NCI-H1417 treated with DMSO at 0.1 percent for 48 hours (cell line): ENCODE measurements at places on chromosomes 12 and 14.

GRCh38 chr14:54465654-54466053 lies 23.1 kb downstream of the GMFB start:
- no peak for DNase-seq

DNA sequence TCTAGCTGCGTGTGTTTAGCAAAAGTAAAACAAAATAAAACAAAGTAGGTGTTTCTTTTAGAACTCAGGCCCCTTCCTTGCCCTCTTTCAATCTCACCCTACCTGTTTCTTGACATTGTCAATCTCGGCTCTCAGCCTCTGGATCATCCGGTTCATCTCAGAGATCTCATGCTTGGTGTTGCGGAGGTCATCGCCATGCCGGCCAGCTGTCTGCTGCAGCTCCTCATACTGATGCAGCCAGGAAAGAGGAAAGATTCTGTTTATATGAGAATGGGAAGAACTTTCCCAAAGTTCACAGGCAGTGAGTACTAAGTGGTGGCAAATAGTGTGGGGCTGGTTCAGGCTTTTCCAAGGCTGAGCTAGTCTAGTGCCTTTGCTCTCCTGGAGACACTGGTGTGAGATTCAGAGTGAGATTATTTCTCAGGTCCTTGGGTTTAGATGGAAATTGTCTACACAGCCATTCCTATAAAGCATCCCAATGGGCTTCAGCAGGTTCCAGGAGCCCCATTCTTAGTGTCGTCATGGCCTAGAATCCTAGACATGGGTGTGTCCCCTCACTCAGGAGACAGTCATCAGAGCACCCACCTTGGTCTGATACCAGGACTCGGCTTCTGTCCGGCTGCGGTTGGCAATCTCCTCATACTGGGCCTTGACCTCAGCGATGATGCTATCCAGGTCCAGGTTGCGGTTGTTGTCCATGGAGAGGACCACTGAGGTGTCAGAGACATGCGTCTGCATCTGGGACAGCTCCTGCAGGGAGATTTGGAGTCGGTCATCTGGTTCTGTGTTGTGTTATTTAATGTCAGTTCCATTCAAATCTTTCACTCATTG lies 3.0 kb downstream of the KRT5 start:
- DNase-seq, result no peak

- DNase-seq, result no peak
These were observed 33.1 kb upstream of the COL2A1 start for GRCh38 chr12:48037267-48037915.

DNA sequence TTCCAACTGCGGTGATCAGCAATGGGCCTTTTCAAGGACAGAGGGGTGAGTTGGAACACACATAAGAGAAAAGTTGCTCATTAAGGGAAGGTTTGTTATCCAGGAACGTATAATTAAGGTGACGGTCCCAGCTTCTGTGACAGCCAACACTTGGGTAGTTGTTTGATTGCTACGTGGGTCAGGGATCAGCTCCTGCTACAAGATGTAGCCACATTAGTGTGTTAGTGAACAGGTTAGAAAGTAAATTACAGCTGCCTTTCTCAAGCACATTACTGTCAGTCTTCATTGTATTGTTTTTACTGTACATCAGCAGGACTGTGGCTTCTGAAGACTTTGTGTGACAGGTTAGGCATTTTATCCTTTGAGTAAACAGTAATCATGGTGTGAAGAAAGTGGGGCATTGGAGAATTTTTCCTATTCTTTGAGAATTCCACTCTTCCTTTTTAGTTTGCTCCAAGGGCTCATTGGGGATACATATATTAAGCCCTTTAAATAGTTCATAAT lies 230.5 kb downstream of the EGLN3 start:
- peak; percentile 6 for DNase-seq

GRCh38 chr14:89807892-89808291 lies 146.6 kb downstream of the EFCAB11 start:
- no peak for DNase-seq

DNA sequence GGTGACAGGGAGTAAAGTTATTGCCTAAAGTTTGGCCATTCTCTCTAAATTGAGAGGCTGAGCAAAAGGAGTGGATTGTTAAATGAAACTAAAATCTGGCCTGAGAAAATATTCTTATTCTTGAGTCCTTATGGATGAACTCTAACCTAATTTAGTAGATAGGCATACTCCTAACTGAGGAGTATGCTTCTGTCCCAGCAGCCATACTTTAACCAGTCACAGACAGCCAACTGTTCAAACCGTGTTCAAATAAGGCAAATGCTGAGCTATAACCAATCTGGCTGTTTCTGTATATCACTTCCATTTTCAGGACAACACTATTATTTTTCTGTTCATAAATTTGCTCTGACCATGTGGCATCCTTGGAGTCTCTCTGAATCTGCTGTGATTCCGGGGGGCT lies 75.9 kb upstream of the RERGL start:
- DNase-seq, result no peak

DNA sequence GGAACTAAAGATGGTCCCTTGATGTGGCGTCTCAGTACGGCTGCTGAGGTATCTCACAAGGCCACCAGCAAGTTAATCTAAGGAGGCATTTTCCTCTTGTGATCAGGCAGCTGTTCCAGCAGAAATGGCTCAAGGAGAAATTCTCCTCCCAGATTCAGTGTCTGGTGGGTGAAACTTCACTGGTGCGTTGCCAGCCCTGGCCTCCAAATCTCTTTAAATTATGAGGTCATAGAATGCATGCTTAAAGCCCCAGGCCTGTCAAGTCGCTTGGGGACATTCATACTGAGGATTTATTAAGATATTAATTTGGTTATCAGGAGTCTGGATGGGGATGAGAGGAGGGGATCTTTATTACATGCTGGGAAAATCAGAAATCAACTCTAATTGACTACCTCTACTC lies 72.9 kb downstream of the PPP2R5C start:
- no peak for DNase-seq

DNA sequence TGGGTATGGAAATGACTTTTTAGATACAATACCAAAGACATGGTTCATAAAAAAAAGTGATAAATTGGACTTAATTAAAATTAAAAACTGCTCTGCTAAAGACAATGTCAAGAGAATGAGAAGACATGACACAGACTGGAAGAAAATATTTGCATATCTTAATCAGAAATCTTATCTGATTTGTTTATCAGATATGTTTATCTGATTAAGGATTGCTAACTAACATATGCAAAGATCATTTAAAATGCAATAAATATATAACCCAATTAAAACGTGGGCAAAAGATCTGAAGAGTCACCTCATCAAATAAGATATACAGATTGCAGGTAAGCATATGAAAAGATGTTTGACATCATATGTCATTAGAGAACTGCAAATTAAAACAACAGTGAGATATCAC lies 10.0 kb upstream of the MMP19 start:
- no peak for DNase-seq

DNA sequence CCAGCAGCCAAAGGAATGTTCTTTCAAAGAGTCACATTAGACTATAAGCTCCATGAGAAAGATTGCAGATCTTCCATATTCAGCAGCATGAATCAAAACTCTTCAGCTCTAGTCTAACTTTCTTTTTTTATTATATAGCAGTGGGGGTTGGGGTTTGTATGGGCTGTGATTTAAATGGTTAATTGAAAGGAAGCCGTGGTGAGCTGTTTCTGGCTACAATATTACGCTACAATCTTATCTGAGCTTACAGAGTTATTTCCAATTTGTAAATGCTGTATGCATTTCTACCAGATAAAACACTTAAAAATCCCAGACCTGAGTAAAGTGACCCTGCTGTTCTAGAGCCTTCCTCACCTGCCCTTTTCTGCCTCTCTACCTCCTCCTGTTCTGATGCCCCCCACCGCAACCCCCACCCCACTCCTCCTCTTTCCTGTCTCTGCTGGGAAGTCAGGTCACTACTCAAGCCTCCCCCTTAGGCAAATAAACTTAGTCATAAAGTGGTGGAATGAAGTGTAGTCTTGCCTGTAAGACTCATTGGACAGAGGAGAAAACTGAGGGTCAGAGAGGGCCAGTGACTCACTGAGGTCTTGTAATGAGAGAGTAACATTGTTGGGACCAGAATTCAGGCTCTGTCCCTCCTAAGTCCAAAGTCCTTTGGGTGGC lies 1089.5 kb downstream of the BCL11B start:
- DNase-seq, result no peak

DNA sequence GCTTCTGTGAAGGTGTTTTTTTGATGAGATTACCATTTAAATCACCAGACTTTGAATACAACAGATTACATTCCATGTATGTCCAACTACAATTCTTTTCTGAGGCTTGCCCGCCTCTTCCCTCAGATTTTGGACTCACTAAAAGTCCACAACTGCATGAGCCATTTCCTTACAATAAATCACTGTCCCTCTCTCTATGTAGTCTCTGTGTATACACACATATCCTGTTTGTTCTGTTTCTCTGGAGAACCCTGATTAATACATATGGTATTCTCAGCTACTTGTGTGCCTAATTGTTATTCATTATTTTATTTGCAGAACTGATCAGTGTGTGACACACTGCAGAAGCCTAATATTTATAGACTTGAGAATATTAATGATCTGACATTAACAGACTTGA lies 2.4 kb upstream of the MIPOL1 start:
- peak; percentile 51 for DNase-seq

- no peak for DNase-seq
These were observed 43.4 kb downstream of the WDR20 start for GRCh38 chr14:102182936-102183619.

DNA sequence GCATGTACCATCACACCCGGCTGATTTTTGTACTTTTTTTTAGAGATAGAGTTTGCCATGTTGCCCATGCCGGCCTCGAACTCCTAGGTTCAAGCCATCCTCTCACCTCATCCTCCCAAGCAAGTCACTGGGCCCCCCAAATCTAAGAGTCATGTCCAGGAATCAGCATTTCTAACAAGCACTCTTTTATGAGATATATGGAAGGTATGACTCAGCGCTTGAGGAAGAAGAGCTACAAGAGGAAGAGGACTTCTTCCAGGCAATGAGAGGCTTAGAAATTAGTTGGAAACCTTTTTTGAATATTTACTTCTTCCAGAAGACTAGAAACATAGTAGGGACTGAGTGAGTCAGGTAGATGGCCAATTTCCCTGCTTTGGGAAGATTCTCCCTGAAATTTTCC lies 114.5 kb downstream of the HMGA2 start:
- no peak for DNase-seq

- no peak for DNase-seq
These were observed 105.1 kb downstream of the ZFP36L1 start for GRCh38 chr14:68687746-68688145.

DNA sequence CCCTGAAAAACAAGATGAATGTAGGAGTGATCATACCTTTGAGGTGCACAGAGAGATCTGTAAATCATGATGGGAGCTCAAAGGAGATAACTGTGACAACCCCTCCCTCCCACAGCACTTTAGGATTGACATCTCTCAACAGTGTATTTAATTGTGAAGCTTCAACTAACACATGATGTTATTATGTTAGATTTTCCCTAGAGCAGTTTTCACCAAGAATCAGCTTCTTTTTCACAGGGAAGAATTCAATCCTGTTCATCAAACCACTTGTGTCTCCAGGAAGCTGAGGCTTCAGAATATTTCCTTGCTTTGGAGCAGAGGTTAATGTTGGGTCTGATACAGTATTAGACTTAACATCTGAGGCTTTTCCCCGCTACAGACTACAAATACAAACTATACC lies 11.8 kb downstream of the RPS6KA5 start:
- no peak for DNase-seq

GRCh38 chr14:53147893-53148292 lies 5.2 kb downstream of the DDHD1 start:
- DNase-seq, result no peak

GRCh38 chr14:64965356-64966000 lies 6.7 kb downstream of the RAB15 start:
- DNase-seq, result no peak

GRCh38 chr12:124449623-124450375 lies 117.6 kb downstream of the NCOR2 start:
- DNase-seq, result no peak

GRCh38 chr14:61567838-61568571 lies 127.3 kb upstream of the HIF1A start:
- no peak for DNase-seq

DNA sequence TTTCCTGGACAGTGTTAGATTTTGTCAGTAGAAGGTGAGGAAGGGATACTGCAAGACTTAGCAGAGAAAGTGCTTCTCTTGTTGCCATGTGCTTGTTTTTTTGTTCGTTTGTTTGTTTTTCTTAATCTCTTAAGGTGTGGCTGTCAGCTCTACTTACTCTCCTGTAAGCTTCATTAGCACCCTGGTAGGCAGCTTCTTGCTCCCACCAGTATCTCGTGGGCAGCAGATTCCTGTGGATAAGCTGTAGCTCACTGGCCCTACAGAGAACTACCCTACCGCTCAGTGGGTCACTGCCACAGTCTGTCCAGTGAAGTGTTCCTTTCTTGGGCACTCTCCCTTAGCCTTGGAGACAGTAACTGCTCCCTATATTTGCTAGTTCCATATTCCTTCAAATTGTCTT lies 30.1 kb downstream of the VRK1 start:
- DNase-seq, result no peak

DNA sequence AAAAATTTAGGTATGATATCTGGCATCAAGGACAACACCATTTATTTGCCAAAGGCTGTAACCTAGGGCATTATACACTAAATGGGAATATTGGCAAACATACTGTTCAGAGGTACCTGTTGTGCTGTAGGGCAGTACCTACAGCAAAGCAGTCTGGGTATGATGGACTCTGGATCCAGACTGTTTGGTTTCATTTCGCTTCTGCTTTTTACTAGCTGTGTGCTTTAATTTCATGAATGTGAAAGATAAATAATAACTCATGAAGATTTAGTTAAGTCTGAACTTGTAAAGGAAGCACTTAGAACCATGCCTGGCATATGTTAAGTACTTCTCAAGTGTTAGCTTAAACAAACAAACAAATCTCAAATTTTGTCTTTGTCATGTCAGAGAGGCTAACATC lies 17.7 kb upstream of the SLC38A2 start:
- no peak for DNase-seq

DNA sequence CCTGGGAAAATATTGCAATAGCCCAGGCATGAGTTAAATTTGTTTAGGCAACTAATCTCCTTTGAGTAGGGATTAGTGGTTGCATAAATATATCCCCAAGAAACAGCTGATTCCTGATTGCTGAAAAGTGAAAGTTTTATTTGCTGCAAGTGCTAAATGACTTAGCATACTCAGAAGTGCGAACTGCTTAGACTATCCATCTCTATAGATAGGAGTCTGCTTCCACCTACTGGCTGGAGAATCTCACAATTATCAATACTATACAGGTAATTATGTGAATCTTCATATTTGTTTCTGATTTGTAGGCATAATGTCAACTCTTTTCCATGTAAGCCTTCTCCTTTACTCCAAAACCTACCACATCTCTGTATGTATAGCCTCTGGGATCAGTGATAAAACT lies 12.0 kb upstream of the SLCO1B3 start:
- DNase-seq, result no peak

DNA sequence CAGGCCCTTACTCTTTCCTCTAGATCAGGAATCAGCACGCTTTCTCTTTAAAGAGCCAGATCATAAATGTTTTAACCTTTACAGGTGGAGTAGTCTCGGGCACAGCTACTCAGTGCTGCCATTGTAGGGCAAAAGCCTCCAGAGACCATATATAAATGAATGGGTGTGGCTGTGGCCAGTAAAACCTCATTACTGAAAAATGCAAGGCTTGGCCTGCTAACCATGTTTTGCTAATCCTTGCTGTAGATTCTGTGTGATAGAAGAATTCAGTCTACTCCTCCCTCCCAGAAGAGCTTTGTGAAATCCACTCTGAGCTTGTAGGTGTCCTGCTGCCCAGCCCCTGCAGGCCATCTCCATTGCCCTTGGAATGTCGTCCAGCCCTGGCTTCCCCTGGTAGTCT lies 58.1 kb downstream of the HSP90AA1 start:
- no peak for DNase-seq
